Cardiac septum (tissue), 1 donor: ENCODE measurements at places on chromosomes 12 and 14. TPM values are rescaled to one million over a fixed set of nuclear protein-coding genes. Genes with fewer than 3 reads are reported as not detected.
A peak's percentile ranks its signal among the peaks of the same experiment; 100 is the strongest.

CLEC14A gene
- total RNA-seq = 31.9 TPM

BDKRB2 gene
- total RNA-seq = 0.57 TPM

DNA sequence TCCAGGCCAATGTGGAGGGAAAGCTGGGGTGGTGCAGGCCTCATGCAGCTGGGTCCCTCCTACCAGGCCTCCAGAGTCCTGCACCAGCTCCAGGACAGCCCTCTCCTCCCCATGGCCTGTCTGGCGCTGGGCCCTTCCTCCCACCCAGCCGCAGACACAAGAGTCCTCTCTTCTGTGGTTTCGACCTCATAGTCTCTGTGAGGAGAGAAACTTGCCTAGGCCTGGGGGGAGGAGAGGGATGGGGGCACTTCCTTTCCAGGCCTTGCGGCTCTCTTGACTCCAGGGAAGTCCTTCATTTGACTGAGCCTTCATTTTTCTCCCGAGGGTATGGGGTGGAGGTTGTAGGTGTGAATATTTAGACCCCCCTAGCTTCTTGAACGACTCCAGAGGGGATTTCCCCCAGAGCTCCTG, 2.3 kb downstream of the MMP14 start:
- DNase-seq = no peak

GRCh38 chr12:66929121-66929520, 250.2 kb upstream of the GRIP1 start:
- no peak for DNase-seq

DNA sequence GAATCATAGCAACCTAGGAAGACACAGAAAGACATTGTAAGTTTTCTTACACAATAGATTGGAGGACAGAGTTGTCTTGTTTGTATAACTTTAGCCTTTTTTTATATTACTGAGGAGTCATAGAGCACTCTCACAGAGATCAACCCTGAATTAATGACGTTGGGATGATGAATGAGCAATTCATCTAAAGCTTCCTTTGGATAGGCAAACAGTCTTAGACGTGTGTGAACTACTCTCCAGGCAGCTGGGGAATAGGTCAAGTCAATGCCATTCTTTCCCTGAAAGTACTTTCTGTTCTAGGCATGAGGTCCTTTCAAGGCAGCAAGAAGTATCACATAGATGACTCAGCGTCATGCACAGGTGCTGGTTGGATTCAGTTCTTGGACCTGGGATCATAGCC, 369.1 kb upstream of the NOVA1 start:
- no peak for DNase-seq

- no peak for DNase-seq
Measured at GRCh38 chr12:107395817-107396216, 289.8 kb upstream of the PWP1 start.

GRCh38 chr14:75340921-75341320, 62.3 kb downstream of the FOS start:
- DNase-seq = peak; percentile 90

DNA sequence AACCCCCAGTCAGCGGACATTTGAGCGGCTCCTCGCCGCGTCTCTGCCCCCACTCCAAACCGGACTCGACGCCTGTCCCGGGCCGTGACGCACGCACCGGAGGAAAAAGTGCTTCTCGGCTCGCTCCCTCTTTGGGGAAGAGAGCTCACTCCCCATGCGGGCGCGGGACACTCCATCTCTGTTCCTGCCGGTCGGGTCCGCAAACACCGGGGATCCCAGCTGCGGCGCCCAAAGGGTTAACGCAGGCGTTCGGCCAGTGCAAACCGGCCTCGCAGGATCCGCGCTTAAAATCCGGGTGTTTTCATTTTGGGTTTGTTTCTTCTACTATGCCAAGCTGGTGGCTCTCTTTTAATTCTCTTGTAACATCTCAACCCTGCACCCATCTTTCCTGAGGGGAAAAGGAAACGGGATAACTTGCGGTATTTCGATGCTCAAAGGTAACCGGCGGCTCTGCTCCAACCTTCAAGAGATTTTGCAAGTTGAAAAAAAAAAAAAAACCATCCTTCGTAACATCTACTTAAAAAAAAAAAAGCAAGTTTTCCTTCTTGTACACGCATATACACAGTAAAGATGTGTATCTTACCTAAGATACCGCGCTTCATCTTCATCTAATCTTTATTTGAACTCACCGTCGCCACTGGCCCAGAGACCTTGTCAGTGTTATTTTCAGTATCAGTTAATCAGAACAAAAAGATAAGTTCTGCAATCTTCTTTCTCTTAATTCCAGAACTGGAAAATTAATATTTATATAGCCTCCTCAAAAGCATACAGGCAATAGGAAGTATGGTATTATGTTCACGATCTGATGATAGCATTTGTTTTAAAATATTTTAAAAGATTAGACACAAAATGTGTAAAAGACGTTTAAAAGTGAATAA, 1.6 kb upstream of the ATP2B1 start:
- peak; percentile 81 for DNase-seq

DNA sequence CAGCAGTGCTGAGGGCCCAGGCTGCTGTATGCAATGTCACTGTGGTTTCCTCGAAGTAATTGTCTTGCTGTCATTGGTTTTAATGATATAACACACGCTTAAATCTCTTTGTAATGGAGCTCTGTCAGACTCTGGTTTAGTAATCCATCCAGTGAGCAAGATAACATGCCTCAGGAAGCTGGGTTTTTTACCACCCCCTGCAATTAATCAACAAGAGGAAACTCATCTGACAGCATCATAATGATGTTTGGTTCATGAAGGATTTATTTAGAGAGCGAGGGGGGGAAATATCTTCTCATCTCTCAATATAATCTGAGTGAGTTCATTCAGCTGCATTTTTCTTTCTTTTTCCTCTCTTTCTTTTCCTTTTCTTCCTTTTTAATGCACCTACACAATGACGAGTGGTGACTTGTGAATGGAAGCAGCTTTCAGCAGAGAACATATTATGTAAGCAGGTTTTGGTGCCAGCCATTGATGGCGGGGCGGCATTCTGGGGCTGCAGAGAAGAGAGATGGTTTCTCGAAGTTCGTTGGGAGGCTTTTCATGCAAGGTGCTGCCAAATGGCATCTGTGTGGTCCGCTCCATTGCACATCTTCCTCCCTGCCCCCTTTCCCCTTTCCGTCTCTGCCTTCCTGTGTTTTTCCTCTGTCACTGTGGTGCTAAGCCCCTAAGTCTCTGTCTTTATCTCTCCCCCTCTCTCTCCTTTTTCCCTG, 6.7 kb downstream of the RPH3A start:
- no peak for DNase-seq
